ENCODE measurements at places on chromosomes 7 and 10.

DNA sequence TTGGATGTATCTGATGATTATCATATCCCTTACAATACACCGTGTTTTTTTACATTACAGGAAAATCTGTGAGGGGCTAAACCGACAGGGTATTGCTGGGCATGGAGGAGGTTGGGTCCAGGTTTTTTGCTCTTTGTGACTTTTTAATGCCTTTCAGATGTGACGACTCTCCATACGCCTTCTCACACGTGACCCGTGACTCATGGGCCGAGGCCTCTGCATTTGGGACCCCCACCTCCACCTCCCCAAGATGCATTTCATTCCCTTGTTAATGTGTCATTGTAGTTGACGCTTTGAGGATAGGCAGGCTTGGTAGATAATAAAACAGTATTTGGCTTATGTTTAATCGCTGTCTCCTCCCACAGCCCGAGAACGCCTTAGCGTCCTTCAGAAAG is 95.3 kb downstream of the CUX1 start:
- DNase-seq, result no peak

DNA sequence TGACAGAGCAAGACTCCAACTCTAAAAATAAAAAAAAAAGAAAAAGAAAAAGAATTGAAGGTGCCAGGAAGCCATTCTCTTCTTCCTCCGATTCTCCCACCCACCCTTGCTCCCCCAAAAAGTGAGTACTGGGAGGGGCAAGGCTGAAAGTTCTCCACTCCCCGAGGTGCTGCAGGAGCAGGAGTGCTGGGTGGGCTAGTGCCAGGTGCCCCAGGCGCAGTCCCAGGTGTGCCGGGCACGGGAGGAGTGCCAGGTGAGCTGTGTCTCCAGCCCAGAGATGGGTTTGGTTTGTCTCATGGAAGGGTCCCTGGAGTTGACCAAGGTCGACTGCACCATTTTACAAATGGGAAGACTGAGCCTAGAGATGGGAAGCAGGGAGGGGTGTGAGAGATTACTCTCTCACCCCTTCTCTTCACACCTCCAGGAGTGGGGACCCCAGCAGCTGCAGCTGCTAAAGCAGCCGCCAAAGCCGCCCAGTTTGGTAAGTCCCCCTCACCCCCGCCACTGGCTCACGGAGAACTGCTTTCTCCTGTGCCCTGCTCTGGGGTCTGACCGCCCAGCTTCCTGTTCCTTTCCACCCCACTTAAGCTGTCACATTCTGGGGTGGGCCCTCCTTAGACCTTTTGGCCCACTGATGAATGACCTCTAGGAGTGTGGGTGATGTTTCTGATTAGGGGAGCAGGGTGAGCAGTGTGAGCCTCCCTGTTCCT is 26.2 kb upstream of the LIMK1 start:
- DNase-seq, result no peak

DNA sequence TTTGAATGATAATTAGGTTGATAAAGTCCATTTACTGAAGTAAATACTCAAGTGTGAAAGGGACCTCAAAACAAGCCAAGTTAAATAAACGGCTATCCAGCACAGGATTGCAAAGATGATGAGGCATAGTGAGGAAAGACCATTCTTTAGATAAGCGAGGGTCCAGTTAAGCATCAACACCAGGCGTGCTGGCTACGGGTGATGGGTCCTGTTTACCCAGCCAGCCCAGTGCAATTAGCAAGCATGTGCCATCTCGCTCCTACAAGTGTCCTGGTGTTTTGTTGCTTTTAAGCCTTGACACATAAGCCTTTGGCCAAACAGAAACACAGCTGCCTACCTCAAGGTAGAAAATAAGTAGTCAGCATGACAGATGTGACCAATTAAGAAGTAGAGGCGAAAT is 7.1 kb downstream of the NEBL start:
- DNase-seq, result no peak

DNA sequence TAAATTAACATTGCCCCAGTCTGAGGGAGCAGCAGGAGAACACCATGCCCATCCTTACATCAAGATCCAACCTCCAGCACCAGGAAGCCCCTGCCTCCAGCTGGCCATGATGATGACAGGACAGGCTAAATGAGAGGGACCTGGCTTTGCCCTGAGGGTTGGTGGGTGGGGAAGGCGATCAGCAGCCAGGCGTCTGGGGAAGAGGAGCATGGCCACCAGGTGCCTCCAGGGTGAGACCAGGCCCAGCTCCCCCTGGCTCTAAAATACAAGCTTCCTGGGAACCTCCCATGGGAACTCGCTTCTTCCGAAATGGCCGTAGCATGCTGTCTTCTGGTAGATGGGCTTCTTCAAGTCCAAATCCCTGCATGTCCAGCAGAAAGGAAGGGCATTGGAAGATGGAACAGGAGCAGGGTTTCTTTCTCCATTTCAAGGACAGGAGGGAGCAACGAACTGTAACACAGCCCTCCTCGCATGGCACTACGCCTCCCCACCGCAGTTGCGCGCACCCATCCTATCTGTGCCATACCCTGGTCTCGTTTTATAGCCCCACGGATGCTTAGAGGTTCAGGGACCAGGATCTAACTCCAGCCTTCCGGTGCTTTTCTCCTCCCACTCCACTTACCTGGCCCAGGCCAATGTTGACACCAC is 15.8 kb downstream of the MAT1A start:
- DNase-seq, result no peak

- no peak for DNase-seq
Observed at GRCh38 chr10:110613341-110613995, 30.7 kb upstream of the RBM20 start.

DNA sequence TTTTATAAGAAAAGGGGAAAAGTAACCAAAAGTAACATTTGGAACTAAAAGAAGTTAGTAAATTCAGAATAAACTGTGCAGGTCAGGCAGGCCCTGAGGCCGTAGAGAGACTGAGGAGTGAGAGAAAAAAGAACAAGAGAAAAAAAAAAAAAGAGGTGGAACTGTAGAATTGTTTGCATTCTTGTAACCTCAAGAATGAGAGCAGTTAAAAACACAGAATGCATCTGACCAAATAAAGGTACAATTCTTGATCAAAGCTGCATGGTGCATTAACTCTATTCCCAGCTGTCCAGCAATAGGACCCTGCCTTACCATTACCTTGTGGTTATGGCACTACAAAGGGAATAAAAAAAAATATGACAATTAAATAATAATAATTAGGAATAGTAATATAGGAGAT is 170.1 kb upstream of the SEMA3A start:
- no peak for DNase-seq

- no peak for DNase-seq
Observed at GRCh38 chr7:139726485-139726869, 51.3 kb downstream of the HIPK2 start.

GRCh38 chr7:72114129-72114528 is 298.0 kb downstream of the CALN1 start:
- no peak for DNase-seq

GRCh38 chr10:132946-133898 is 2.0 kb upstream of the ZMYND11 start:
- peak; percentile 45 for DNase-seq

GRCh38 chr7:119963654-119964053 is 309.3 kb upstream of the KCND2 start:
- no peak for DNase-seq

DNA sequence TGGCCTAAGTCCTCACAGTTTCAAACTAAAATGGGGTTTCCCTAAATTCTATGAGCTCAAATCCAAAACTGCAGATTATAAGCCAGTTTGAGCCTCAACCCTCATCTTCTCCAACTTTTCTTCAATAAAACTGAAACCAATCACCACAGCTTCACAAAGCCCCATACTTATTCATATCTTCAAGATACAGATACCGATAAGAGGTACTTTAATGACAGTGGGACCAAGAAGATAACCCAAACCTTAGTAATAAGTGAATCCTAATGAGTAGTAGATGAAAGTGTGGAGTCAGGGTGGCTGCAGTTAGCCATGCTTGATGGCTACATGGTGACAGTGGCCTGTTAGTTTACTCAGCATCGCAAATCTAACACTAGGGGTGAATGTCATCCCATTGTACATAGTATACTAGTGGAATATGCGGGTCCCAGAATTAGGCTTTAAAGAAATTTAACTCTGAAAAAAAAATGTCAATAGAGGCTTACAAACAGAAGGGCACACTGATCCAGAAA is 395.8 kb upstream of the PHF14 start:
- DNase-seq, result no peak

- DNase-seq, result no peak
Observed at GRCh38 chr7:23022258-23022769, 8.4 kb upstream of the HYCC1 start.

- DNase-seq, result no peak
Observed at GRCh38 chr10:126420567-126421300, 32.5 kb upstream of the ADAM12 start.

- no peak for DNase-seq
Observed at GRCh38 chr10:129954492-129955315, 9.4 kb downstream of the EBF3 start.

DNA sequence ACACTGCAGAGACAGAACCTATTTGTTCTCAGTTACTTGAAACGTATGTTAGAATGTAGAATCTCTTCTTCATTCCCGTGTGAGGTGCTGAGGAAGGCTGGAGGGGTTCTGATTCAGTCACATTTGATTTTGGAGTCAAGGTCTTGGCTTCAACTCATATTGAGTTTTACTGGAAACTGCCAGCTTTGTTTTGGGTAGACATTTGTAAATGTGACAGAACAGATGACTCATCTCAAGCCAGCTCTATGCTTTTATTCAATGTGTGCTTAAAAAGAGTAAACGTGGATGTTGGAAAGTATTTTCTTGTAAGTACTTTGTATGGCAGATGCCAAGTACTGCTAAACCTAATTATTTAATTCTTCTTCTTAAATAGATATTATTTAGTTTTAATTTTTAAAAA is 780.8 kb upstream of the C7orf33 start:
- DNase-seq, result no peak

DNA sequence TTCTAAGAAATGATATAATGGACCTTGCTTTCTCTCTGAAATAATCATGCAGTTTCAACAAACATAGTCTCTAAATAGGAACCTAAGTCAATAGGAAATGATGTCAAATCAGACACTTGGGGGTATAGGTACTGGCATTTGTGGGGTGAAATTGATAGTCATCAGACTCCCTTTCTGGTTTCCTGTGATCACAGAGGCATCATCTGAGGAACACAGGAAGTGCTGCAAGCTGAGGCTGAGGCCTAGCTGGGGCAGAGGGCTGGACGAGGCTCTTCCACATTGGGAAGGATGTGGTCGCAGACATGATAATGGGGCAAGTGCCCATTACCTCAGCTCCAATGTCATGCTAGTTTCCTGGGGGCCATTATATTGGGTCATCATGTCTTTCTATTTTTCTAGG is 33.5 kb upstream of the TARP start:
- DNase-seq, result no peak

GRCh38 chr10:93383562-93383981 is 98.6 kb downstream of the MYOF start:
- DNase-seq, result peak; percentile 97

- DNase-seq, result peak; percentile 40
Observed at GRCh38 chr10:111410740-111411139, 333.9 kb downstream of the ADRA2A start.

- no peak for DNase-seq
Observed at GRCh38 chr7:31648880-31649279, 38.1 kb upstream of the PPP1R17 start.

GRCh38 chr10:99976886-99977665 is 32.7 kb downstream of the DNMBP start:
- DNase-seq, result peak; percentile 89

GRCh38 chr7:36943591-36944435 is 219.5 kb upstream of the AOAH start:
- DNase-seq, result no peak

GRCh38 chr10:121819049-121819448 is 108.8 kb downstream of the ATE1 start:
- DNase-seq, result no peak

DNA sequence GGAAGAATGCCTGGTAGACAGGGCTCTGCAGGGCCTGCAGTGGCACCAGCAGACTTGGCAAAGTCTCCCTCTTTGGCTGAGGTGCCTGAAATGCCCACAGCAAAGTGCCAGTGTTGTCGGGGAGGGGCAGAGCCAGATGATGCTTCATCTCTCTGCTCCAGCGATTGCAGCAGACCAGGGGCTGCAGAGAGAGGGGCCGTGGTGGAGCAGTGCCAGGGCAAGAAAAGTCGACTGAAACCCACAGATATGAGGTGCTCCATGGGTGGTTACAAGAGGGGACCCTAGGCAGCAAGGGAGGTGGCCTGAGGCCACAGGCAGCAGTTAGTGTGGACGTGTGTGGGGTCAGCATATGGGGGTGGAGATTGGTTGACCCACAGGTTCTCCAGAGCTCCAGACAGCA is 123.5 kb upstream of the SHH start:
- no peak for DNase-seq

- DNase-seq, result no peak
Observed at GRCh38 chr10:34835908-34836508, 20.9 kb upstream of the PARD3 start.

DNA sequence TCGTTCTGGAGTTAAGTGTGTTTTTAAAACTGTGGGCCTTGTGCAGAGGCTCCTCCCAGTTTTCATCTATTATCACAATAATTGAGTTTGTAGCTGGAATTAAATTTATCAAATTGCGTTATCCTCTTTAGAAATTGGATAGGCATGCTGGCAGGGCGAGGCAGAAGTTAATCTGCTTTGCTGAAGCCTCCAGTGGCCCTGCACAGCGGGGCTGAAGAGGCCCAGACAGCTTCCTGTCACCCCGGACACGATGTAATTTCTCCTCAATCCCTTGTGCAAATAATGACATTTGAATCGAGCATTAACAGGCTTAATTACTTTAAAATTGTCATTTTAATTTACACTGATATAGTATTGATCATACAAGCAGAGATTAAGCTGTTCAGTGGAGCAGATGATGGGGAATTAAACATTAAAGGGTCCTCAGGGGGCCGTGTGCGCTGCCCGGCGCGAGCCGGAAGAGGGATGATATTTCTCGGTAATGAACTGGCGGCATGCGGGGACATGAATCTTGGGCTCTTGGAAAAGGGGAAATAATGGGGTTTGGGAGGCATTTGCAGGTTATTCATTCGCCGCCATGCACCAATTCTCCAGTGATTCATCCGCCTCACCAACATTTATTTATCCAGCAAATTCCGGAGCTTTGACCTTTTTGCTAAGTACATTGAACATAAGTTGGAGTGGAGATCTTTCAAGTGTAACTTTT is 118.5 kb downstream of the NKX6-2 start:
- no peak for DNase-seq

DNA sequence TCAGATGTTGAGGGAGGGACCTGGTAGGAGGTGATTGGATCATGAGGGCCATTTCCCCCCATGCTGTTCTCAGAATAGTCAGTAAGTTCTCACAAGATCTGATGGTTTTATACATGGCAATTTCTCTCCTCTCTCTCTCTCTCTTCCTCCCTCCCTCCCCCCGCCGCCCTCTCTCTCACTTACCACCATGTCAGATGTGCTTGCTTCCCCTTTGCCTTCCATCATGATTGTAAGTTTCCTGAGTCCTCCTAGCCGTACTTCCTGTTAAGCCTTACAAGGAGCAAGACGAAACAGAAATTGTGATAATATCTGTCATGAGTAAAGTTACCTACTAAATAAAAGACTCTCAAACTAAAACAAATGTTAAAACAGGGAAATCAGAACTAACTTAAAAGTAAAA is 19.9 kb upstream of the GPR141 start:
- DNase-seq, result no peak

Data from GM04503 (cell line).